ENCODE measurements at places on chromosomes 7 and 10.

GRCh38 chr10:89466599-89467035 is 52.2 kb downstream of the IFIT5 start:
- DNase-seq: no peak

GRCh38 chr7:121085922-121086321 is 97.4 kb downstream of the CPED1 start:
- DNase-seq: no peak

- DNase-seq: no peak
These were observed 142.5 kb upstream of the RET start for GRCh38 chr10:42934351-42934811.

DNA sequence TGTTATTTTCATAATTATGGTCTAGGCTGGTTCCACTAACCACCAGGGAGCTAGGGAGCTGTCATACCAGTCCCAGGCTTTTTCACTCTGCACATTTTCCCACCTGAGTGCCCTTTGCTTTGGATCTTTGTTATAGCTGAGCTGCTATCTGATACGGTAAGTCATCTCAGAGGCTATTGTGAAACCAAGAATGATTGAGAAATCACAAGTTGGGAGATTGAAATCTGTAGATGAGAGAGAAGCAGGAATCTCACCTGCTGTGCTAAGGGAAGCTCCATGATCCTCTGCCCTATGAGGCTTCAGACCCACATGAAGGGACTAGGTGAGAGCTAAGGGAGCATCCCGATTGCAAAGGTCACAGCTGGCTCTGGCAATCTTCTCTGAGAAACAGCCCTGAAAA is 307.8 kb downstream of the REEP3 start:
- DNase-seq: no peak

DNA sequence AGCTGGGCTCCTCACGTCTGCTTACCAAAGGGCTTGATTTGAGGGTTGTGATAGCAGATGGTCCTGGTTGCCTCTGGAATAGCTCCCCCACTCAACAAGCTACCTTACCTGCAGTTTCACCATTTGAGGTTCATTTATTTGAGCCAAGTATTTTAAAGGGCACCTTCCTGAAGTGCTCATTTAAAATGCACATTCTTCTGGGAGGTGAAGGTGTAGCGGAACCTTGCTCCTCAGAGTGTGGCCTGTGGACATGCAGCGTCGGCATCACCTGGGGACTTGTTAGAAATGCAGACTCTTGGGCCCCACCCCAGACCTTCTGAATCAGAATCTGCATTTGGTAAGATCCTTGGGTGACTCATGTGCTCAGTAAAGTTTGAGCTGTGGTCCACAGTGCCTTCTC is 2.3 kb downstream of the CDH23 start:
- no peak for DNase-seq

- DNase-seq: no peak
These were observed 2.2 kb upstream of the FRMD4A start for GRCh38 chr10:14332903-14333302.

DNA sequence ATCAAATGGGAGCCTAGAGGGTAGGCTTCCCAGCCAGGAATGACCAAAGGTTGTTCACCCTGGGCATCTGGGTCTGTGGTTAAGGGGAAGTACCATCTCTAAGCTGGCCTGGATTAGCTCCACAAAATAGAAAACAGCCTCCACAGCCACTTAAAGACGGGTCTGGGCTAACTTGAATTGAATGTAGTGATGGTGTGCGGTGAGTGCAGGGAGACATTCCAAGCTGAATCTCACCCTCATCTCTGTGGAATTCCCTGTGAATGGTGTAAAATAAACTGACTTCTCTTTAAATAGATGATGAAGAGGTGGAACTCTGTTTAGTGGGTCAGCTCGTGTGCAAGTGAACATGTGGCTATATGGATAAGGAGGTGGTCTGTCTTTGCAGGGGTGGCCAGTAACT is 251.0 kb downstream of the DYNC1I1 start:
- DNase-seq: no peak

DNA sequence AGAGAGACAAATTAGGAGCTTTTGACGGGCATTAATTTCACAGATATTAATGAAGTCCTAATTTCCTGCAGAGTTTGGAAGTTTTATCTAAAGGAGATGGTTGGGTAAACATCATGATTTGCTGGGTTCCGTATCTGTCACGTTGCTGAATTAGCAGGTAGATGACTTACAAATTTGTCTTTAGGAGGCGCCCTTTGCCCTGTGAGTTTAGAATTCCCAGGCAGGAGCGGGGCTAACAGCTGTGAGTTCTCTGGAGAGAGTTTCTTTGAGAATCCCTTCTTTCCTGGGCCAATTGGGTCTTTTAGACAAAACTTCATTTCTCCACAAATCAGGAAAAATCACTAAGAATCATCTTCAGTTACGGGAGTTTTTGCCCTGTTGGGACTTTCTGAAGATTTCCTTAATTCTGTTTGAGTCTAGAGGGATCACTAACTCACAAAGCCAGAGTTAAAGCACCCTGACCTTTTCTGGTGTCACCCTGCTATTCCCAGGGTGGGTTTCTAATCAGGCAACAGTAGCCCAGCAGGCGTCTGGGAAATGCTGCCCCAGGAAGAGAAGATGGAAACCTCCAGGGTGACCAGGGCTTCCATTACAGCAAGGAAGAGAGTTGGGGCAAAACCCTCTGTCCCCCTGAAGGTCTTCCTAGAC is 63.7 kb downstream of the PRKCQ start:
- no peak for DNase-seq

DNA sequence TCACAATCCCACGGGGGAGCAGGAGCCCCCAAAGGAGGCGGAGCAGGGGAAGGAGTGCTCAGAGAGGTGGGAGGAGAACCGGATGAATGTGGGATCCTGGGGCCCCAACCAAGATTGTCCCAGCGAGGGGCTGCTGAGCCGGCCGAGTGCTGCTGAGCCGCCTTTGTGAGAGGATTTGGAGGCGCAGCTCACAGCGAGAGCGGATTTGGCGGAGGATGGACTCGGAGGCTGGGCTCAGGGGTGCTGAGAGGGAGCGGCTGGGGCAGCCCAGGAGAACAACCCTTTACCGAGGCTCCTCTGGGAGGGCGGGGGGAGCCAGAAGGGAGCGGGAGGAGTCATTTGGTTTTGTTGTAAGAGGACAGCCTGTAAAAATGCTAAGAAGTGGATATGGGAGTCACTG is 23.0 kb downstream of the GHRHR start:
- DNase-seq: no peak

DNA sequence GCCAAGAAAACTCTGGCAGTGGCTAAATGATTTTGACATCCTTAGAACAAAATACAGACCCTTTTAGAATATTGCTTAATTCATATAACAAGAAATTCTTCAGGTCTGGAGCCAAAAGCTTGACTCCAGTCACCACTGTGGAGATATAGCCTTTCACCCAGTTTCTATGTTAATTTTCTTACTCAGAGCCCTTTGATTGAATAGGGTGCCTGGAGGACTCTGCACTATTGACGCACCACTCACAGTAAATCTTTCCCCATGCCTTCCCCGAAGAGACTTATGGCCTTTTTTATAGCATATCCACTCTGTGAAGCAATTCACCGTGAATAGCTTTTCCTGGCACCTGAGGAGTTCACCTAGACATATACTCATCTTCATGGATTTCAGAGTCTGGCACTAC is 613.8 kb downstream of the ZWINT start:
- DNase-seq: no peak

DNA sequence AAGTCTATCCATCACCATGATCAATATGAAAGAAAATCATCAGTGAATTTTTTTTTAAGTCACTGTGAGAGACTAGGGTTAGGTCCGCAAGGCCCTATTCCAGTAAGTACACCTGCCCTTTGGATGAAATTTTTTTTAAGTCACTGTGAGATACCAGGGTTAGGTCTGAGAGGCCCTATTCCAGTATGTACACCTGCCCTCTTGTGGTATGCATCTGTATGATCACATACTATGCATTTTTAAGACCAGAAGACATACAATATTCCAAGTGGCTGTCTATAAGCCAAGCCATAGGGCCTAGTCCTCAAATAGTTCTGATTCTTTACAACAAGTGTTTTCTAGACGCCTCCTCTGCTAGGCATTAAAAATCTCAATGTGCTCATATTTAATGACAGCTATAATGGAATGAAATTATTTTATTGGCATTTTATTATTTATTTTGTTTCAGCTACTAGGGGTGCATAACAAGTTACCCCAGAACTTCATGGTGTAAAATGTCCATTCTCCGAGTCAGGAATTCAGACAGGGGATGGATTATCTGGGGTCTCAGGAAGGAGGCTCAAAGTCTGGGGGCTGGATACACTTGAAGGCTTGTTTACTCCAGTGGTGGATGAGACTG is 53.1 kb downstream of the TEX36 start:
- DNase-seq: no peak

GRCh38 chr7:106521541-106521940 is 139.4 kb downstream of the CCDC71L start:
- DNase-seq: no peak

DNA sequence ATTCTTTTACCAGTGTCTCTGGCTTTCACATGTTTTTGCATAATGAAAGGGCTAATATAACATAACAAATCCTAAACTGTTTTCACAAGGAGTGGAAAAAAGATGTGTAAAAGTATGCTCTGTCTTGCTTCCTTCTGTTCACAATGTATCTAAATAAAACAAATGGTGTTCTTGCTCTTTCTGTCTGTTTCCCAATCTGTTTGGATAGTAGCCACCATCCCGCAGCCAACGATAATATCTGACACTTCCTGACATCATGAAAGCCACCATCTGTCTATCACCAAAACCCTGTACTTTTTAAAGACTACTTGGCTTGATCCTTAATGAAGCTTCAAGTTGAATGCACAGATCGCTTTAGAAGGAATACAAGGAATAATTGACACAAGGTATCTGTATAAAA is 246.2 kb downstream of the ETV1 start:
- DNase-seq: no peak

GRCh38 chr10:77940225-77940624 is 13.7 kb upstream of the DLG5 start:
- no peak for DNase-seq

DNA sequence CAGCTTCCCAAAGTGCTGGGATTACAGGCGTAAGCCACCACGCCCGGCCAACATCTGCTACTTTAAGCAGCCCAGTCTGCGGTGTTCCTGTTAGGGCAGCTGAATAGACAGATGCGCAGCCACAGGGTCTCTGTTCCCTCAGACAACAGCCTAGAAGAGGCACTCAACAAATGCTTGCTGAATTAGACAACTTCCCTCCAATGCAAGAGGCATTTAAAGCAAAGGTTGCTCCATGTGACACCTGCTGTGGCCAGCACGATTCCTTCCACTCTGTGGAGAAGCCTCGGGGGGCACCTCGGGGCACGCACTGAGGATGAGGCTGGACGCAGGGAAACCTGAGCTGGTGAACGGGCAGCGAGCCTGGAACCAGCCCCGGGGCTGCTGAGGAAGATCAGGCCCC is 237.8 kb downstream of the MAD1L1 start:
- no peak for DNase-seq

- DNase-seq: no peak
These were observed 129.2 kb downstream of the TNS3 start for GRCh38 chr7:47452715-47453092.

GRCh38 chr10:110708776-110709443 is 64.8 kb downstream of the RBM20 start:
- DNase-seq: no peak

- DNase-seq: no peak
These were observed 152.7 kb upstream of the AUTS2 start for GRCh38 chr7:69445541-69445940.

GRCh38 chr10:98195120-98195519 is 60.7 kb downstream of the R3HCC1L start:
- DNase-seq: no peak

- DNase-seq: no peak
These were observed 22.1 kb downstream of the ARL5B start for GRCh38 chr10:18681366-18681765.

- DNase-seq: no peak
These were observed 52.8 kb downstream of the ARHGAP22 start for GRCh38 chr10:48551861-48552591.

- no peak for DNase-seq
These were observed 83.3 kb upstream of the DNAJC1 start for GRCh38 chr10:22086730-22087401.

- DNase-seq: no peak
These were observed 8.6 kb downstream of the CAMK2G start for GRCh38 chr10:73865459-73866442.

GRCh38 chr7:70000737-70001348 is 402.6 kb downstream of the AUTS2 start:
- DNase-seq: no peak

- no peak for DNase-seq
These were observed 2.1 kb upstream of the SSC4D start for GRCh38 chr7:76411626-76412025.

DNA sequence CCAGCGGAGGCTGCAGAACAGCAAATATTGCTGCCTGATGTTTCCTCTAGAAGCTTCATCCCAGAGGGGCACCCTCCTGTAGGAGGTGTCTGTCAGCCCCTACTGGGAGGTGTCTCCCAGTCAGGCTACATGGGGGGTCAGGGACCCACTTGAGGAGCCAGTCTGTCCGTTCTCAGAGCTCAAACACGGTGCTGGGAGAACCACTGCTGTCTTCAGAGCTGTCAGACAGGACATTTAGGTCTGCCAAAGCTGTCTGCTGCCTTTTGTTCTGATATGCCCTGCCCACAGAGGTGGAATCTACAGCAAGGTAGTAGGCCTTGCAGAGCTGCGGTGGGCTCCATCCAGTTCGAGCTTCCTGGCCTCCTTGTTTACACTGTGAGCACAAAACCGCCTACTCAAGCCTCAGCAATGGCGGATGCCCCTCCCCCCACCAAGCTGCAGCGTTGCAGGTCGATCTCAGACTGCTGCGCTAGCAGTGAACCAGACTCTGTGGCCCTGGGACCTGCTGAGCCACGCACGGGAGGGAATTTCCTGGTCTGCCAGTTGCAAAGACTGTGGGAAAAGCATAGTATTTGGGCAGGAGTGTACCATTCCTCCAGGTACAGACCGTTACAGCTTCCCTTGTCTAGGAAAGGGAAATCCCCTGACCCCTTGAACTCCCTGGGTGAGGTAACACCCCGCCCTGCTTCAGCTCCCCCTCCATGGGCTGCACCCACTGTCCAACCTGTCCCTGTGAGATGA is 17.7 kb upstream of the MINDY3 start:
- DNase-seq: no peak

DNA sequence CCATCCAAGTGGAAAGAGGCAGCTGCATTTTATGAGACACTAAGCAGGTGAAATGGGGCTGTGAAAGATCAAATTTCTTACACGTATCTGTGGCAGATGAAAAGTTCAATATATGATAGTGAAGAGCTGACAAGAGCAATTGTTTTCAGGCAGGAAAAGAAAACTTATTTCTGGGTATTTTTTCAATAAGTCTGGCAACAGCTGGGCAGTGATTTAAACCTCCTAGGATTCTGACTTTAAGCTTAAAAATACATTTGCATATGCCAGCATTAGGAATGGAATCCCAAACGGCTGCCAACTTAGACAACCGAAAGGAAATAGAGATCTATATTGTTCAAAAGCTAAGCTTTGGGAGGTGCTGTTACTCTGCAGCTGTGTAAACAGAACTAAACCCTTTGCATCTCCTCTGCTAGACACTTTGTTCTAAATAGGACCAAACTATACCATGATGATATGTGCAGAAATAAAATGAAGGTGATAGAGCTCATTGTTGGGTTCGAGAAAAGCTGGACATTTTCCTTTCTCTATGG is 26.1 kb downstream of the DYNC1I1 start:
- DNase-seq: no peak
